ENCODE measurements at places on chromosomes 2 and 18.

GRCh38 chr2:145644820-145645302, 1124.9 kb upstream of the ZEB2 start:
- peak; percentile 47 for DNase-seq

DNA sequence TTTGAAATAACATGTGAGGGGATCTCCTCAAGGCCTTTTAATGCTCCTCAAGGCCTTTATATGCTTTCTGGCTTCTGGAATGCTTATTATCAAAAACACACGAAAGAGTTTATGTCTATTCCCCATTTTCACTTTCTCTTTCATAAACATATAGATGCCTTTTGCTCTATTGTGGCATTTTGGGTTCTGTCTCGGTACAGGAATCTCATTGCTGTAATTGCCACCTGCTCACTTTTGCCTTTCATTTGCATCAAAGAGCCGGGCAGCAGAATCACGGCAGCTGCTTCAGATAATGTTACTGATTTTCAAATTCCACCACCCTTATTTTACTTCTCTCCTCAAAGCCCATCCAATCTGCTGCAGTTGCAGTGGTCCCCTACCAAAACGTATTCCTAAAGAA, 54.8 kb upstream of the LPIN2 start:
- DNase-seq, result no peak

- no peak for DNase-seq
Observed at GRCh38 chr2:110852541-110853263, 120.3 kb downstream of the ACOXL start.

DNA sequence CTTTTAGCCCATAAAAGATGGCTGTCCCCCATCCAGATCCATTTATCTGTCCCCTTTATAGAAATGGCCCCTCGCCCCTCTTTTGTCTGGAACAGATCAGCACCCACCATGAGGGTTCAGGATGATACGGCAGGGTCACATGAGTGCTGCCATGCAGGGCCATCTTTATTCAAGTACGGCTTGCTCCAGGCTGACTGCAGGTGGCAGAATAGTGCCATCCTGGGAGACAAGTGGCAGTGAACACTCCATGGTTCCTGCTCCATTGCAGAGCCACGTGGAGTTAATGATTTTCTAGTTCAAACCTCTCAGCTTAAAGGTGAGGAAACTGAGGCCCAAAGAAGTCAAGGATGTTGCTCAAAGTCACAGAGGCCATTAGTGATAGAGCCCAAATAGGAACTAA, 180.6 kb downstream of the CLIP4 start:
- peak; percentile 31 for DNase-seq

DNA sequence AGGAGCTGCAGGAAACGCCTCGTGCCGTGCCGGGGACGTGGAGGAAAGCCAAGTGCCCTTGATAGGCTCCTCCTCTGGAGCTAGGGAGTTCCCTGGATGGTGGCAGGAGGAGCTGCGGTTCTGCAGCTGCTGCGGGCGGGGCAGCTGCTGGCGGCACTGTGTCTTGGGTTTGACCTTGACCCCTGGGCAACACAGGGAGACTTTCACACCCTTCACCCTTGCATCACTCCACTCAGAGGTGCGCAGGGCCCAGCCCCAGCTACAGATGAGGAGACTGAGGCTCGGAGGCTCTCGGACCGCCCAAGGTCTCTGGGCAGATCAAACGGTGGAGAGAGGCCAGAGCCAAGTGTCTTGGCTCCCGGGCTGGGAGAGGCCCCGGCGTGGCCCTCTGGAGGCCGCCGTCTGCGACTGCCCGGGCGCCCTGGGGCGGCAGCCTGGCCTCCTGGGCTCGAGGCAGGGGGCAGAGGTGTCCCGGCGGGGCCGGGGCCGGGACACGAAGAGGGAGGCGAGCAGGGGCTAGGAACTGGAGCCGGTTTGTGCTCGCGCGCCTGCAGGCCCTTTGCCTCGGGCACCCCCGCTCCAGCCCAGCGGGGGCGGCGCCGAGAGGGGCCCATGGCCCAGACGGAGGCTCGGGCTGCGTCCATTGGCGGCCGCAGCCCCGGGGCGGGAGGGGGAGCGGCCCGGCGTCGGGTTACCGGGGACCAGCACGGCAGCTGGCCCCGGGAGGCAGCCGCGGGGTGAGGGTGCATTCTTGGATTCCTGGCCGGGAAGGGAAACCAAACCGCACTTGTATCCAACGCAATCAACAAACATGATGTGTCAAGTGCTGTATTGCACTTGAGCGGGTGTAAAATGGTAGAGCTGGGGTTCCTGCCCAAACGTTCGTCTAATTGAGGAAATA, 129.6 kb upstream of the SLC1A4 start:
- peak; percentile 84 for DNase-seq

GRCh38 chr2:136069773-136070172, 48.2 kb downstream of the CXCR4 start:
- no peak for DNase-seq

DNA sequence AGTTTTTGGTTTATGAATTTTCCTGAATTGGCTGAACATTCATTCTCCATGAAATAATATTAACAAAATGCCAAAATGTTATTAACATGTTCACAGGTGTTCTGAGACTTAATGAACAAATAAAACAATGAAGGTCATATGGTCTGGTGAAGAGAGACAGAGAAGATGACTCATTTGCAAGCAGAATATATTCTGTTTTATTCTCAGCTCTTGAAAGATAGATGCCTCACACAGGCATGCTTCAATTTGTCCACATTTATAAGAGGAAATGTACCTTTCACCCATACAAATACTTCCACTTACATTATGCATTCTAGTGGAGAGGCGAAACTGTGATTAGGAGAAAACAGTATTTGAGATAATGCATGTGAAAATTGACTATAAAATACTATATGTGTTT, 75.4 kb upstream of the PGAP1 start:
- no peak for DNase-seq

DNA sequence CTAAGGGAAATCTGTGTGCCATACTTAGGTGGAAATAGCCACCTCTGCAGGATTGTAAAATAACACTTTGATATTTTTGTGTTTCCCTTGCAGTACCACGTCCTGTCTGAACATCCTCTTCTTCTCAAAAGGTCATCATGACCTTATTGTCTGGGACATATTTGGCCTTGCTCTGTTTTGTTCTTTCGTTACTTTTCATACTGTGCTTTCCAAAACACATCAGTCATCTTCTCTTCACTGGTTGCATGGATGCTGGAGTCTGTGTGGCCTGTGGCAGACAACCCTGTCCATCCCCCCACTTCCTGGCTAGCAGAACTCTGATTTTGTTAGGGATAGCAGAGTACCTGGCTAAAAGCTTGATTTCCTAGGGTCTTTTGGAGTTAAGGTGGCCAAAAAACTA, 9.4 kb upstream of the GREB1 start:
- no peak for DNase-seq

- DNase-seq, result no peak
Observed at GRCh38 chr2:215356334-215356947, 44.6 kb downstream of the ATIC start.

DNA sequence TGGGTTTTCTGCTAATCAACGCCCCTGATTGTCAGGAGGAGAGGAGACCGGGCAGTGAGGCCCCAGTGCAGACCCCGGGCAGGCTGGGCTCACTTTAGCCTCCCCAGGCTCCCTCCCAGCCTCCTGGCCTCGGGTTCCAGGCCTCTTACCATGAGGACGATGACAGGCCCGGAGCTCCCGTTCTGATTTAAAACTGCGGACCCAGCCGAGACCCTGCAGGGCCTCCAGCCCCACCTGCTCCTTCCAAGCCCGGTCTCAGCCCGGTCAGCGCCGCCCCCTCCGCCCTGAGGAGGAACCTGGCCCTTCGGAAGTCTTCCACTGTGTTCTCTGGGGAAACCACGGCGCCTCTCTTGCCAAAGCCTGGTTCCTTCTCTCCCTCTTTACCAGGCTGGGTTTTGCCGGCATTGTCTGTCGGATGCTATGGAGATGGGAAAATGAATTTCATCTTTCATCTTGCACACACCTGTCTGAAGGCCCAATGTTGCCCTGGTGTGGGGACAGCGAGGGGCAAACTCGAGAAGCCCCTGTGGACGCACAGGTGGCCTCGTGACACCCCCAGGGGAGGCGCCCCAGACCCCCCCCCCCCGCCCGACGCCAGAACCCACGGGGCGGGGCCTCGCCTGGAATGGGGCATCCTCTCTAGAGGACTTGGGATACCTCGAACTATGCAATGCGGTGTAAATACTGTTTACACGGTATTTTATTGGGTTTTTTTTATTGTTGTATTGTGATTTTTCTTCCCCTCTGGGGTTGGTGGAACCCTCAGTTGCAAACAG, 37.7 kb upstream of the CTDP1 start:
- no peak for DNase-seq

- no peak for DNase-seq
Observed at GRCh38 chr2:169741-170140, 94.1 kb downstream of the SH3YL1 start.

DNA sequence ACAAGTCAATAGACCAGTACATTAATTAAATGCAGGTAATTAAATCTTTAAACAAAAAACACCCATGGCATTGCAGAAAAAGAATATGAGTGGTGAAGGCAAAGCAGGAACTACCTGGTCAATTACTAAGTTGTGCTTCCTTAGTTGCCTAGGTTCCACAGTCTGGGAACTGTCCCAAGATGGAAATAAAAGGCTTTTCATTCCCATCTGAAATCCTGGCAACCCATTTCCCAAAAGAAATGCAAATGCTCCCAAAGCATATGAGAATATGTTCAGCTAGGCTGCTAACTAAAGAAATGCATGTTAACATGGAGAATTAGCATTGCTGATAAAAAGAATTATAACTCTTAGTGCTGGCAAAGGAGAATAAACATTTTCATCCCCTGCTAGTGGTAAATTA, 177.8 kb downstream of the TMEM163 start:
- no peak for DNase-seq

GRCh38 chr2:65075605-65076344, 19.6 kb downstream of the CEP68 start:
- DNase-seq, result no peak

DNA sequence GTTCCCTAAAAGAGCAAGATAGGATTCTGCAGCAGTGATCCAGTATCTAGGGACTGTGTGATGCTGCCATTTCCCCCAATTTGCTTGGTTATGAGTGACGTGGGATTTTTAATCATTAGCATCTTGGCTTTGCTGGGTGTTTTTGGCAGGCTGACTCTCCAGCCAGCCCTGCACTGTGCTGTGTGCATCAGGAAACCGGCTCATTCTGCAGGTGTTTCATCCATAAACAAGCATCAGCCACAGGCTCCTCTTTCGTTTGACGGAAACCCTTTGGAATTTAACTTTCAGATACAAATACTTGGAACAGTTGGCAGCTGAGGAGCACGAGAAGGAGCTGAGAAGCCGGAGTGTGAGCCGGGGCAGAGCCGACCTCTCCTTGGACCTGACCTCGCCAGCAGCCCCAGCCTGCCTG, 135.9 kb downstream of the TPGS2 start:
- DNase-seq, result no peak

DNA sequence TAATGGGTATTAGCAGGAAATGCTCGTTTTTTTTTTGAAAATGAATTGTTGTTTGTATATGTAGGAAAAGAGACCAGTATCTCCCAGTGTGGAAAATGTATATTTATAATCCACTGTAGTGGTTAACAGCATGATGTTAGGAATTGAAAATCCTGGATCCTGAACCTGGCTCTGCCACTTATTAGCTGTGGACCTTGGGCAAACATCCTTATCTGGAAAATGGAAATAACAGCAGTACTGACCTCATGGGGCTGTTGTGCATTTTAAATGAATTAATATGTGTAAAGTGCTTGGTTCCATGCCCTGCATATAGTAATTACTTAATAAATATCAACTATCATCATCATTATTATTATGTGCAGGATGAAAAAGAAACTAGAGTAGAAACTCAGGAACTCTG, 251.3 kb downstream of the CDCA7 start:
- DNase-seq, result no peak

All from suppressor macrophage treated with lipopolysaccharide for 4 hours (primary cell).